ENCODE measurements at places on chromosomes 7 and 10. TPM values are rescaled to one million over a fixed set of nuclear protein-coding genes. Genes with fewer than 3 reads are reported as not detected.

The VSTM4 gene
- 0.68 TPM for total RNA-seq

DNA sequence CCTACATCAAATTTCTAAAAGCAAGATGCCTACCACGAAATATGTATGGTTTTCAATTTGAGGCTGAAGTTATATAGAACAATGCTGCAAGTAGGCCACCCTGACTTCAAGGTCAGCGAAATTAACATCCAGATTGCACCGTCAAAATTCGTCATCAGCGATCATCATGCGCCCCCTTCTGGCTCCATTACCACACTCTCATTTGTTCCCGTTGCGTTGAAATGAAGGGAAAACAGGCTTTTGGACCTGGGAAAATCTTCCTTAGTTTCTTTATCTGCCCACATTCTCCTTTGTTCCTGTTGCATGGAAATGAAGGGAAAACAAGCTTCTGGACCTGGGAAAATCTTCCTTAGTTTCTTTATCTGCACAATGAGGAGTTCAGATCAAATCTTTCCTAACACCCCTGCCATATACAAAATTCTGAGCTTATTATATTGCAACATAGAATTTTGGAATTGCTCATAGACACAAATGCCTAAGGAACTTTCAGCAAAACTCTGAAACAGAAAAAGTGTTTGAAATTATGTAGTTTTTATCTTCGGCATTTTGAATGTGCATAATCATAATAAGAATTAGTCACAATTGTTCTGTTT, 98.2 kb upstream of the PRKCQ start:
- ATAC-seq: no peak

GRCh38 chr7:80732630-80733029, 94.2 kb downstream of the CD36 start:
- ATAC-seq: no peak

The GOLGA7B gene
- 1.4 TPM for total RNA-seq

Data from esophagus mucosa (tissue), 1 donor.